MCF 10A (cell line): ENCODE measurements at places on chromosomes 1 and 21.

DNA sequence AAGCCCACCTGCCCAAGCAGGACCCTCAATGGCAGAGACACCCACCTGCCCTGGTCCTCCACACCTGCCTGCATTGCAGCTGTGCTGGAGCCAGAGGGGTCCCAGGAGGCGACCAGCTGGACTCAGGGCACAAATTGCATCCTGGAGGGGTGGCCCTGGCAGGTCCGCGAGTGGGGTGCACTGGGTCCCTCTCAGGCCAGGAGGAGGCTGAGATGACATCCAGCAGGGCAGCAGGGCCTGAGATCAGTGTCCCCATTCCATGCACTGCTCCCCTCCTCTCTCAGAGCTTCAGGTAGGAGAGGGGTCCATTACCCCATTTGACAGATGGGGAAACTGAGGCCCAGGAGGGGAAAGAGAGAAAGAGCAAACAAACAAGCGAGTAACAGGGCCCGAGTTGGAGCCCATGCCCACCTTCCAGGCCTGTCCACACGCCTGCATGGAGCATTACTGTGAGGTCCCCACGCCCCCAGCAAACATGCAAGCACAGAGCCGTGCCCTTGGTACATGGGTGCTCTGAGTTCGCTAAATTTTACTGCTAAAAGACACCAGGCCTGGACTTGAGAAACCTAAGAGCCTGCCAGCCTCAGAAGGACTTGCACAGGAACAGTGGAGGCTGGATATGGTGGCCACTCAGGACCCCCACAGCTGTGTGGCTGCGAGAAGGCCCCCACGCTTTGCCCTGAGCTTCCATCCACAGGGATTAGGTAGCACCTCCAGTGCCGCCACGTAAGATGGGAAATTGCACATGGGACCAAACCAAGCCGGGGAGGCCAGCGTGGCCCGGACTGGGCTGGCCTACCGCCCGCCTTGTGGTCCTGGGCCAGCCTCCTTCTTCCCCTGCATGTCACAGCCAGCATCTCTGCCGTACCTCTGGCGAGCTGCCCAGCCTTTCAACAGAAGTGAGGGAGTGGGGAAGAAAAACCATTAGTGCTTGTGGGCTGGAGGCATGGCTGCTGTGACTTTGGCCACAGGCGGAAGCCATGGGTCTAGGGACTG, 7.4 kb downstream of the WNT3A start:
- DNase-seq: peak; percentile 99

DNA sequence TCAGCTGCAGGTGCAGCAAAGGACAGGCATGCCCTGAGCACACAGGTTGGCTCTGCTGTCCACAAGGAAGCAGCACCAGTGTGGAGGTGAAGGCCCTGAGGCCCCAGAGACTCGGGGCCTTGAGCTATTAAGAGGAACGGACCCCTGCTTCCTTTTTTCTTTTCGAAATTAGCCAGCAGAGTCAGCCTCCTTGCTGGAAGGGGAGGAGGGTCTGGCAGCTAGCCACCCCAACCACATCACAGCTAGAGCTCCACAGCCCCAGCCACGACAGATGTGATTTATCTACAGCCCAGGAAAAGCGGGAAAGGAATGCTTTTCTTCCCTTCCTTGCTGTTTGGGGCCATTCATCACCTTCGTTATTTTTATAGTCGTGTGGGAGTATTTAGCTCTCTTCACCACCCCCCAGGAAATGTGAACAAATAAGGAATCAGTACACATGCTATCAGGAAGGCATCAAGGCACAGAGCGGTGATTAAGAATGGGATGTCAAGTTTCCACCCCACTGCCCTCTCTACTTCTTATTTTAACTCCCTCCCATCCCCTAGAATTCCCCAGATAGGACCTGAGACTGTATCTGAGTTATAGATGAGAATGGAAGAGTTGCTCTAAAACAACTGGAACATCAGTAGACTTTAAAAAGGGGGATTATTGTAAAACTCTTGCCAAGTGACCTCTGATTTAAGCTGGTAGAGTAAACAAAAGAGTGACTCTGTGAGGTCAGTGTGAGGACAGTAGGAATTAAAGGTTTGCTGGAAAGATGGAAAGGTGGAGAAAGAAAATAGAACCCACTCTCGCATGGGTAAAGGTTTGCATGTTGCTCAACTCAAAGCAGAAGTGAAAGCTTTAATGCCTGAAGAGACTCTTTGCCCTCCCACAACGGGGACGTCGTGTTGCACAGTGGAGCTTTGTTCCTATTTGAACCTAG, 224.7 kb upstream of the GJB5 start:
- DNase-seq: no peak

- no peak for DNase-seq
These were observed 64.8 kb downstream of the ERG start for GRCh38 chr21:38433471-38433870.

DNA sequence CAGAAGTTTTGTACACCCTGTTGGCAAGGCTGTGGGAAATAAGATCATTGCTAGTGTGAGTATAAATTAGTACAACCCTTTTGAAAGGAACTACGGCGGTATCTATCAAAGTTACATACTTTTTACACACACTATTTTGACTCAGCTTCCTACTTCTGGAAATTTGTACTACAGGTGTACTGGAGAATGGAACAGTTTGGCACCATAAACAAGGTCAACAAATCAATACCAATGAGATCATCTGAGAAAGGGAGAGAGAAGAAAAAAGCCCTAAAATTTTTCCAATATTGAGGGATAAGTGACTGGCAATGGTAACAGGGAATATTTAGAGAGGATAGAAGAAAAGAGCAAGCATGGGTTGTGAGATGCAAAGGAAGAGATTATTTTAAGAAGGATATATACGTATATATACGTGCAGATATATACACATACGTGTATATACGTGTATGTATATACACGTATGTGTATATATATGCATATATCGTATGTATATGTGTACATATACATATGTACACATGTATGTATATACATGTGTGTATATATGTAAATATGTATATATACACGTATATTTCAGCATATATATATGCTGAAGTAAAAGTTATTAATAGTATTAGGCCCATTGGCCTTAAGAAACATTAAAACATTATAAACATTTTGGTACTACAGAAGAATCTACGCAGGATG, 27.6 kb downstream of the KLHL20 start:
- no peak for DNase-seq

DNA sequence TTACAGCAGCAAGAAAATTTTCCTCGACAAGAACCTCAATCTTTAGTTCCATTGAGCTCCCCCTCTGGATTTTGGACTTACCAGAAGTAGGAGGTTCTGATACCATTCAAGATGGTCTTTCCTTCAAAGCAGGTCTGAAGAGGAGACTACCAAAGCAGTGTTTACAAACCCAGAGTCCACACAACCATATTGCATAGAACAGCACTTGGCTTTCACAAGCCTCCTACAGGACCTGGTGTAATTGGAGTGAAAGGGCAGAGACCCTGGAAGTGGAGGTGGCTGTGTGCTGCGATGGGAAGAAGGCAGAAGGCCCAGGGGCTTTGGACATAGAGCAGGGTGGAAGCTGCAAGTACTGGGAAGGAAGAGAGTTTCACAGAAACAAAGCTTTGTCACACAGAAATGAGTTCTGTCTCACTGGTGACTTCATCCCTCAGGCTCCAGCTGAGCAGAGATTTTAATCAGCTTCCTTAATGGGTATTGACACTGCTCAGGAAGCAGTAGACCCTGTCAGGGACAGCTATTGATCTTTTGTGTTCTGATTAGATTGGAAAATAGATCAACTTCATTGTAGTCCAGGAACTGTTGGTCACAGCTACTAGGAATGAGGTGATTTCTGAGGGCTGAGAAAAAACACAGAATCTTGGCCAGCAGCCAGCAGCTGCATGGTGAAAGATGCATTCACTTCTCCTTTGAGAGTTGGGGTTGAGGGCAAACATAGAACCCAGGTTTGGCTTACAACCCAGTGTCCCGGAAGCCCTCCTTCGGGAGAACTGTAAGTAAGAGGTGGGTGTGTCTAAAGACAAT, 124.0 kb downstream of the SYT2 start:
- peak; percentile 82 for DNase-seq

DNA sequence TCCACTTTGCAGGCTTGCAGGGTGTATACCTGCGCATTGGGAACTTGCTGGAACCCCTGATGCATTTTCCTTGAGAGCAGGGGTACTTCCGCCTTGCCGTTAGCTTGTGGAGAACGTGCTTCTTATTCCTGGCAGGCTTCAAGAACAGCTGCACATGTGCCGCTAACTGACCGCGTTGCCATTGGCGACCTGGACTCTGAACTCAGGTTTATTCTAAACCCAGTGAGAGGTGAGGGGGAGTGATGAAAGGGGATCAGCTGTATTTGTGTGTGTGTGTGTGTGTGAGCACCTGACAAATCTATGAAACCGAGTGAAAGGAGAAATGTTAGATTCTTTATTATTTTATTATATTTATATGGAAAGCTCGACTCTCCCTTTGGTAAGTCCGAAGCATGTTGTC, 128.6 kb downstream of the HUNK start:
- DNase-seq: no peak

GRCh38 chr1:168709405-168710363, 19.3 kb downstream of the DPT start:
- peak; percentile 97 for DNase-seq

GRCh38 chr1:196486346-196486745, 121.9 kb downstream of the KCNT2 start:
- no peak for DNase-seq

DNA sequence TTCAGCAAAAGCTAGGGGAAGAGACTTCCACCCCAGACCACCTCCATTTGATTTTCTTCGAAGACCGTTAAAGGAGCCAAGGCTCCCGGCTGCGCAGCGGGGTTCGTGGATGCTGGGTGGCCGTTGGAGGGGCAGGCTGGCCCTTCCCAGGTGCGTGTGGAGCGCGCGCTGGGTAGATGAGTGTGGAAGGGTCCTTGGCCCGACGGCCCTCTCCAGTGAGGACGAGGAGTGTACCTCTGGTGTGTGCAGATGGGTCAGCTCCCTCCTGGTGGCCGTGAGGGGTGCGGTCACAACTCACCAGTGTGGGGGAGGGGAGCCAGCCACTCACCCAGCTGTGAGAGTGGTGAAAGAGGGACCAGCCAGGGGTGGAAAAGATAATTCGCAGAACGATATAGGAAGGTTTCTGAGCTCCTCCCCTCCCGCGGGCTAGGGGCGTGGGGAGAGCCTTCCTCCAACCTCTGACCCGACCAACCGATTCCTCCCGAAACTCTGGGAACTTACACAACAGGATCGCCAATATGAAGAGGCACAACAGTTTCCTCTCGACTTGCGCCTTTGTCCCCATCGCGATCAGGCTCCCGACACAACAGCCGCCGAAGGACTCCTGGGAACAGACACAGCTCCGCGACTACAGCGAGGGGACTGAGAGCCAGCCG, at the start of gene F11R:
TSS of gene F11R (minus strand) at position 644 of the 656 bp plus-strand sequence. CDS start at position 565, 79 bp downstream.
- DNase-seq: peak; percentile 85

DNA sequence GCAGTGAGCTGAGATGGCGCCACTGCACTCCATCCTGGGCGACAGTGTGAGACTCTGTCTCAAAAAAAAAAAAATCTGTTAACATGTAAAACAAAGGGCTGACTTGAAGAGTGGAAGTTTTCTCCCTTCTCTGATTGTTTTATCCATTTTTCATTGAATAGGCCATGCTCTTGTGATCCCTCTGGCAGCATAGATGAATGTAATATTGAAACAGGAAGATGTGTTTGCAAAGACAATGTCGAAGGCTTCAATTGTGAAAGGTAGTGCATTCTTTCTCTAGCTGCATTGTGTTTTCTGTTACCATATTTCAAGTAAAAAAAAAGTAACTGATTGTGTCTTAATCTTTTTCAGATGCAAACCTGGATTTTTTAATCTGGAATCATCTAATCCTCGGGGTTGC, 69.6 kb upstream of the LAMC2 start:
- no peak for DNase-seq

GRCh38 chr1:224696021-224696420, 79.9 kb downstream of the CNIH3 start:
- DNase-seq: no peak

GRCh38 chr1:10825592-10825991, 29.1 kb upstream of the CASZ1 start:
- DNase-seq: peak; percentile 80

- DNase-seq: no peak
These were observed 98.2 kb downstream of the UCK2 start for GRCh38 chr1:165925498-165926079.

GRCh38 chr1:10698726-10699469, 97.5 kb downstream of the CASZ1 start:
- DNase-seq: no peak

DNA sequence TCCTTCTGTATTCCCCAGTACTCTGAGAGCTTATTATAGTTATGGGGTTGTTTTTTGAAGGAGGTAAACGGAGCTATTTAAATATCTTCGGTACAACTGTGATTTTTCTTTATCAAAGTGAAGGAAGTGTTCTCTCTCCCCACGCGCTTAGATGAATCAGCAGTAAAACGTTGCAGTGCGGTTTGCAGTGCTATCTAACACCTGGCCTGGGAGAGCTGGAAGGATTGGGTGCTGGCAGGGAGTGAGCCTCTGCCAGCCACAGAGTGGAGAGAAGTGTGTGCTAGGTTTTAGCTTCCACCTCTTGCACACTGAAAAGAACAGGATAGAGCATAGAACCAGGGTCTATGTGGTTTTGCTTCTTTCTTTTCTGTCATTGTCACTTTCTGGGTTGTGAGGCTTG, 165.9 kb downstream of the SDCCAG8 start:
- DNase-seq: peak; percentile 66

- no peak for DNase-seq
These were observed 3.5 kb downstream of the DNAJC28 start for GRCh38 chr21:33487996-33488395.

- no peak for DNase-seq
These were observed 8.7 kb upstream of the DUSP12 start for GRCh38 chr1:161740921-161741320.

DNA sequence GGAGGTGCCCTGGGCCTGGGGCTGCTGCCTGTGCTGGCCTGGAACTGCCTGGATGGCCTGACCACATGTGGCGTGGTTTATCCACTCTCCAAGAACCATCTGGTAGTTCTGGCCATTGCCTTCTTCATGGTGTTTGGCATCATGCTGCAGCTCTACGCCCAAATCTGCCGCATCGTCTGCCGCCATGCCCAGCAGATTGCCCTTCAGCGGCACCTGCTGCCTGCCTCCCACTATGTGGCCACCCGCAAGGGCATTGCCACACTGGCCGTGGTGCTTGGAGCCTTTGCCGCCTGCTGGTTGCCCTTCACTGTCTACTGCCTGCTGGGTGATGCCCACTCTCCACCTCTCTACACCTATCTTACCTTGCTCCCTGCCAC, 1.8 kb downstream of the GPR3 start:
- no peak for DNase-seq

DNA sequence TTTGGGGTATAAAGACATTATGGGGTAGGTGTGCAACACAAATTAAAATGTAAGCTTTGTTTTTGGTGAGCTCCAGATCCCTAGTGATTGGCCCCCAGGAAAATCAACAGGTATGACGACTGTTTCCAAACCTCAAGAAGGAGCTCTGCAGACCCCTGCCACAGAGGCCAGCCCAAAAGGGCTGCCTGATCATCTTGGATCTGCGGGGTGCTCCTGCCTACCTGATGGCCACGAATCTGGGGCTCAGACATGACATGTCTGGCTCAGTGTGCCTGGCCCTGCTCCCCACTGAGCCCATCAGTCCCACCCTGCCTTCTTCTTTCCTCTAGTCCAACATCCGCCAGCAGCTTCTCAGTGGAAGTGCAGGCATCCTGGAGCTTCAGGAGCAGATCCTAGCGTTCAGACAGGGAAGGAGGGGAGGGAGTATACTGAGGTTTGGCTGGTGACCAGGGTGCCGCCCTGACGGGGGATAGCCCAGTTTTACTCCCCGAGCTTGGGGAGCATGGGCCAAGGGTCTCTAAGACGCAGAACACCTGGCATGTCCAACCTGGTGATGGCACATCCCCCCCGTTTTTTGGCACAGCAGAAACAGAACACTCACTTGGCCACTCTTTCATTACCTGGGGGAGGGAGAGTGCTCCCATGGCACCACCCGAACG, 31.8 kb downstream of the ZNF496 start:
- DNase-seq: no peak
